ENCODE measurements at places on chromosomes 16 and 17.
A peak's percentile ranks its signal among the peaks of the same experiment; 100 is the strongest.

- DNase-seq: peak; percentile 19
These were observed 31.5 kb downstream of the QPRT start for GRCh38 chr16:29710227-29711219.

DNA sequence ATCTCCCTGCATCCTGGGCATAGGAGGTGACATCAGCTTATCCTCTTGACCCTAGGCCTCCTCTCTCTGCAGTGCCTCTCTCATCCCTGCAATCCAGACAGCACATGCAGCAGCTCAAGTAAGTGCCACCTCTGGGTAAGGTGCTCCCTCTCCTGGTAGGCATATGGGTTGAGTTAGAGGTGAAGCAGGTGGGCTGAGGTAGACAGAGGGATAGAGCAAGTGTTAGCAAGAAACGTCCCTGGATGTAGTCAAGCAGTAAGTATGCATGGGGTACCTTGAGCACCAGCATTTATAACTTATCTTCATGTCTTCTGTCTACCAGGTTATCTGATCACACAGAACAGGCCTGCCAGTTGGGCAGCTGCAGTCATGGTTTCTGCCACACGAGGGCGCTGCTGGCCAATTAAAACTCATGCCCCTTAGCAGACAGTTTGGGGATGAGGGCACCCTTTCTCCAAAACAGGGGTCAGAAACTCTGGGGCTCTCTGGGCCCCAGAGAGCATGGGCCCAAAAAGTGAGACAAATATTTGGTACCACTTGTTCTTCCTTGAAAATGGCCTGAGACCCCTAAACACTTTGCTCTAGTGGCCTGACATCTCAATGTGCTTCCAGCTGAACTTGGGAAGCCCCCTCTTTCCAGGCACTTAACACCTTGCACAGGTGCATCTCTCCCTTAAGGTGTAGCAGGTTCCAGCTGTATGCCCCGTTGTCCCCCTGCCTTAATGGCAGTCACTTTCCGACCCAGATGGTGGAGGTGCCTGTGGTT is 59.8 kb downstream of the NEUROD2 start:
- DNase-seq: no peak

DNA sequence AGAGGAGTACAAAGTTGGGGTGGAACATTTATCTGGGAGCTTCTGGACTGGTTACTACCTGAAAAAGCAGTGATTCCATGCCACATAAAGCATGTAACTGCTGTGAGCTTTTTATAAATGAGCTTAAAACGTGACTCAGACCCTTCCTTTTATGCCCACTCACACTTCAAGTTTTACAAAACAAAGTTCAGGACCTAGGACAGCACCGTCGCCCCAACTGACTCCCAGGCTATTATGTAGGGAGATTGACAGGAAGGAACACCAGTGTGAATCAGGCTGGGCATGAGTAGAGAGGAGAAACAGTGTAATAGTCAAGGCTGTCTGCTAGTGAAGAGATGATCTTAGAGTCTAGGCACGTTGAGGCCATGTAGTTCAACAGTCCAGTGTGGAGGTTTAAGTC is 91.6 kb upstream of the DNAH9 start:
- DNase-seq: no peak

- DNase-seq: peak; percentile 59
These were observed at the start of gene TRAP1 for GRCh38 chr16:3717235-3718018. Gene TRAP1, minus strand, starts transcription at chr16:3717524. Its CDS starts 16 bp downstream, at chr16:3717508.

GRCh38 chr16:65908568-65908967 is 457.9 kb upstream of the CDH5 start:
- no peak for DNase-seq

GRCh38 chr17:62093188-62094155 is 28.4 kb upstream of the MED13 start:
- no peak for DNase-seq

- DNase-seq: no peak
These were observed 11.7 kb downstream of the CCDC57 start for GRCh38 chr17:82200743-82201497.

GRCh38 chr17:77089124-77089490 is 51.7 kb upstream of the SEC14L1 start:
- DNase-seq: no peak

DNA sequence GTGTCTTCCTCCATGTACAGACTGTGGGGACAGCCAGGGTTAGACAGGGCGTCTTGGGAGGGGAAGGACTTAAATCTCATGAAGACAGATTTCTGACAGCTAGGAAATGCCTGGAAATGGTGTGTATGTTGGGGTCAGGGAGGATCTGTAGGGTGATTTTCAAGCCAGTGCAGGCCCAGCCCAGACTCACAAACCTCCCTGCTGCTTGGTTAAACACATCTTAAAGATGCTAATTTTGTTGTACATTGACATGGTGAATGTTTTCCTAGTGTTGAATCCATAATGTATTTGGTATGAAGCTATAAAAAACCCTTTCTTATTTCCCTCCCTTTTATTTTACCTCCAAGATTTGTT is 238.3 kb downstream of the CCDC182 start:
- no peak for DNase-seq

DNA sequence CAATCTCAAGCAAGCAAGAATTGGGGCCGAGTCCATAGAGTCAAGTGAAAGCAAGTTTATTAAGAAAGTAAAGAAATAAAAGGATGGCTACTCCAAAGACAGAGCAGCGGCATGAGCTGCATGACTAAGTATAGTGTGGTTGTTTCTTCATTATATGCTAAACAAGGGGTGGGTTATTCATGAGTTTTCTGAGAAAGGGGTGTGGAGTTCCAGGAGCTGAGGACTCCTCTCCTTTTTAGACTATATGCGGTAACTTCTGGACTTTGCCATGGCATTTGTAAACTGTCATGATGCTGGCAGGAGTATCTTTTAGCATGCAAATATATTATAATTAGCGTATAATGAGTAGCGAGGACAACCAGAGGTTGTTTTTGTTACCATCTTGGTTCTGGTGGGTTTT is 819.9 kb downstream of the KCNJ2 start:
- no peak for DNase-seq

GRCh38 chr17:11140043-11140442 is 101.0 kb upstream of the SHISA6 start:
- DNase-seq: no peak

DNA sequence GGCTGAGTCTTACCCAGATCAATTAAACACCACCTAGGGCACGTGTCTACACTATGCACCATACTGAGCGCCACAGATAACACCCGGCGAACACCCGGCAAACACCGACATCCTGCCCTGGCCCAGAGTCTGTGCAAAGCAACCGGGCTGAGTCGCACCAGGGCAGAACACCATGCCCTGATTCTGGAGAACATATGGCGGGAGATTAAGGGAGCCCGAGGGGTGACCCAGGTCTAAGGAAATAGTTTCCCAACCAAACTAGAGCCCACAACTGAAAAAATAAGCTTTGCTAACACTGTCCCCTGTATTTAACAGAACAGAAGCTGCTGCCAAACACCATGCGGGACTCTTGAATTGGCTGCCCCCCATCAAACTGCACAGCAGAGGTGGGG is 22.1 kb downstream of the MYO18A start:
- no peak for DNase-seq
